ENCODE measurements at places on chromosomes 2 and 18.

GRCh38 chr2:15855766-15856260, 84.5 kb upstream of the MYCN start:
- H3K36me3 ChIP-seq: no peaks in the 10 kb centered on the region
- no peak overlapping the region for H3K27ac ChIP-seq

DNA sequence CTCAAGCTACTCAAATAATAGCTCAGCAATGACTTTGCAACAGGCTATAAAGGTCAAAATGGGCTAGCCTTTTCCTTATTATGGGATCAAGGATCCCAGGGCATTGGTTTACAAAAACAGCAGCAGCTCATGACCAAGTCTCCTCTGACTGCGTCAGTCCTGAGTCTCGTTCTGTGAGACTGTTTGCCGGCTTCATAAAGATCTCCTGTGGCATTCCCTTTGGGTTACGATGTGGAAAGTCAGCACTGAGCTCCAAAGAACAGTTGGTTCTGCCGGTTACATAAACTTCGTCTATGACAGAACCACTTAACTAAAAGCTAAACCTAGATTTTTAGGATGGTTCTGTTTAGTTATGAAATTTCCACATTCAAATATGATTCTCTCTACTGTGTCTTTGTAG, 674.9 kb downstream of the ZEB2 start:
- no peaks in the 10 kb centered on the region for H3K27me3 ChIP-seq
- no peaks in the 10 kb centered on the region for H3K36me3 ChIP-seq
- H3K4me3 ChIP-seq: no peak overlapping the region
- H3K4me1 ChIP-seq: no peaks in the 10 kb centered on the region
- H3K27ac ChIP-seq: no peak overlapping the region

DNA sequence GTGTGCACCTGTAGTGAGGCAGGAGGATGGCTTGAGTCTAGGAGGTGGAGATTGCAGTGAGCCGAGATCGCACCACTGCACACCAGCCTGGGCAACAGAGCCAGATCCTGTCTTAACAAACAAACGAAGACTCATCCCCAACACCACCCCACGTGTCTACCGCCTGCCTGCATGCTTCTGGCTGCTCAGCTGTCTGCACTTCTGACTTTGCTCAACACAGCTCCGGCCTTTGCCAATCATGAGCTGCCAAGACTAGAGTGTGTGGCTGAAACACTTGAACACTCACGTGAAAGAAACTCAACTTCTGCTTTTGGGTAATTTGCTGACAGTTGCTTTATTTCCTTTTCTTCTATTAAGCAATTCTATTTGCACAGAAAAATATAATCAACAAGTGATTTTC, 32.1 kb upstream of the SP3 start:
- no peaks in the 10 kb centered on the region for H3K36me3 ChIP-seq
- peaks cover 2% of the 10 kb centered on the region for H3K4me1 ChIP-seq
- no peaks in the 10 kb centered on the region for H3K27me3 ChIP-seq
- H3K27ac ChIP-seq: no peak overlapping the region
- peak; percentile 81 for DNase-seq

DNA sequence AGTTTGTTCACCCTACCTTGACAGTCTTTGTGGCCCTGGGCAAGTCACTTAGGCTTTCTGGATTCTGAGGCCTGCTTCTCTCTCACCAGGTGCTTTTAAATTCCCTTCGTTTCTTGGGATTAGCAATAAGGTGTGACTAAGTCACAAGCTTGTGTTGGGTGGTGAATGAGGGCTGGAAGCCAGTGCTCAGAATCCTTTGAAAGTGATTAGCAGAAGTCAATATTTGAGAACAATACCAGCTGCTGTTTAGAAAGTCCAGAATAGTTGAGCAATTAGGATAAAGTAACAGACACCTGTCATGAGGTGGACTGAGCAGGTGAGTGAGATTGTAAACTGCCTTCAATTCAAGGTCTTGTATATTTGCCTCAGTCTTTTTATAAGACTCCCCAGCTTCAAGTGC, 19.3 kb upstream of the MGAT5 start:
- no peaks in the 10 kb centered on the region for H3K36me3 ChIP-seq
- no peak for DNase-seq
- H3K27ac ChIP-seq: no peak overlapping the region
- H3K4me3 ChIP-seq: no peak overlapping the region
- H3K4me1 ChIP-seq: no peaks in the 10 kb centered on the region
- no peaks in the 10 kb centered on the region for H3K27me3 ChIP-seq

- no peak for DNase-seq
- H3K4me3 ChIP-seq: no peak overlapping the region
- H3K36me3 ChIP-seq: no peaks in the 10 kb centered on the region
- H3K27me3 ChIP-seq: no peaks in the 10 kb centered on the region
- H3K27ac ChIP-seq: no peak overlapping the region
- H3K4me1 ChIP-seq: no peaks in the 10 kb centered on the region
These were observed 448.2 kb upstream of the SETBP1 start for GRCh38 chr18:44232500-44232899.

- H3K27me3 ChIP-seq: no peaks in the 10 kb centered on the region
- H3K36me3 ChIP-seq: no peaks in the 10 kb centered on the region
- H3K4me3 ChIP-seq: no peak overlapping the region
- no peak for DNase-seq
These were observed 3.7 kb upstream of the ATG16L1 start for GRCh38 chr2:233247744-233248143.

GRCh38 chr2:112166806-112167499, 28.8 kb downstream of the FBLN7 start:
- DNase-seq: no peak
- H3K36me3 ChIP-seq: no peaks in the 10 kb centered on the region
- H3K4me1 ChIP-seq: no peaks in the 10 kb centered on the region
- H3K27ac ChIP-seq: no peak overlapping the region
- H3K4me3 ChIP-seq: no peak overlapping the region
- no peaks in the 10 kb centered on the region for H3K27me3 ChIP-seq

GRCh38 chr2:47798631-47799030, 15.7 kb downstream of the MSH6 start:
- peaks cover 7% of the 10 kb centered on the region for H3K36me3 ChIP-seq
- H3K27me3 ChIP-seq: no peaks in the 10 kb centered on the region
- no peak overlapping the region for H3K4me3 ChIP-seq
- H3K4me1 ChIP-seq: no peaks in the 10 kb centered on the region
- no peak overlapping the region for H3K27ac ChIP-seq

Measured in aorta (tissue), 5 donors.